ENCODE measurements at places on chromosomes 1 and 21.

- DNase-seq = no peak
These were observed 51.1 kb downstream of the ST6GALNAC3 start for GRCh38 chr1:76125473-76126219.

DNA sequence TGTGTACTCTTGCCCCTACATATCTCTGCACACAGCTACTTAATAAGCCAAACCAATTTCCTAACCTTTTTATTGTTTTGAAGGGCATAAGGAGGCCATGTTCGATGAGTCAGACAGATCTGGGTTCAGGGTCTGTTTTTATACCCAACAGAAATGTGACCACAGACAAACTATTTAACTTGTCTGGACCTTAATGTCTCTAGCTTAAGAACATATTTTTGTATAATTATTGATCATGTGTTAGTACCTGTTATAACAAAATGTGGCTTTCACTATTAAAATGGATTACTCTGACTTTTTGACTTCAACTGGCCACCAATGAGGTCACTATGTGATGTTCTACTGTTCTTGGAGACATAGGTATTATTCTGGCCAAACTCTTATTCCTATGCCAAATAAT, 507.8 kb upstream of the USP24 start:
- DNase-seq = no peak

DNA sequence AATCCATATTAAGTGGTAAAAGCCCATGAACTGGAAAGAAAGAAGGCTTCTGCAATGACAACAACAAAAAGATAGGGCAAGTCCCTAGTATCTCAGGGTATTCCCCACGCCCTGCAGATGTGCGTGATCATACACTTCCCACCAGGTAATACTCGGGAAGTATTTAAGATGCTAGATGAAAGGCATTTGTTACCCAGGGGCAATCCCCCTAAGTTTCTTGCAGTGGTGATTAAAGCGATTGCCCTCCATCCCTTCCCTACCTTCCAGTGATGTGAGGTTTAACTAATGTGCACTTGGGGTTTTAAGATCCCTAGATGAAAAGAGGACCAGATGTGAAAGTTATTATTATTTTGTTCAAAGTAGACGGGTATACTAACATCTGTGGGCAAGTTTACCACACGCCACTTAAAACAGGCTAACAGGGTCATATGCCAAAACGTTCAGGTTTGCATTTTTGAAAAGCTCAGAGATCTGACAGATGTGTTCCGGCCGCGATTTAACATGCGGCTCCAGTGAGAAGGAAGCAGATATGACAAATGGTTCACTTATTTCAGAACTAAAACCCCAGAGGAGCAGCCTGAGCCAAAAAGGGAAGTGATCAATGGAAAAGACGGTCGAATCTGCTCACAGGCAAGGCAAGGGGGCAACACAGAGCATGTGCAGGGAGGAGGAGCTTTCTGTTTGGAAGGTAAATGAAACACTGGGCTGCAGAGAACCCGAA, 17.4 kb downstream of the TIAM1 start:
- DNase-seq = no peak

DNA sequence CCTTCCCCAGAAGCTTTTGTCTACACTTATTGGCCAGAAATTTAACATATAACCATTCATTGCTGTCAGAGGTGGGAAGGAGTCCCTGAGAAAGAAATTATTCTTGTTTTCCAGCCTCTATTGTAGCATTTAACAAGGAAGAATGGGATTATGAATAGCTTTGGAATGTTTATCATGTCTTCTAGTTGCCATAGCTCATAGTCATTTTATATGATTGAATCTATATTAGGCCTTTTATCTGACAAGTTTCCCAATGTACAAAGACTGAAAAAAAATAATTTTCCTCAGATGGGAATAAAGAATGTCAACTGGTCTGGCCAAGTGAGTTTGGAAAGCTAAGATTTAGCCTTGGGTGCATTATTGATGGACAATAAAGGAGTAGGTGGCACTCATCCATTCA, 28.3 kb downstream of the PTPRC start:
- no peak for DNase-seq

DNA sequence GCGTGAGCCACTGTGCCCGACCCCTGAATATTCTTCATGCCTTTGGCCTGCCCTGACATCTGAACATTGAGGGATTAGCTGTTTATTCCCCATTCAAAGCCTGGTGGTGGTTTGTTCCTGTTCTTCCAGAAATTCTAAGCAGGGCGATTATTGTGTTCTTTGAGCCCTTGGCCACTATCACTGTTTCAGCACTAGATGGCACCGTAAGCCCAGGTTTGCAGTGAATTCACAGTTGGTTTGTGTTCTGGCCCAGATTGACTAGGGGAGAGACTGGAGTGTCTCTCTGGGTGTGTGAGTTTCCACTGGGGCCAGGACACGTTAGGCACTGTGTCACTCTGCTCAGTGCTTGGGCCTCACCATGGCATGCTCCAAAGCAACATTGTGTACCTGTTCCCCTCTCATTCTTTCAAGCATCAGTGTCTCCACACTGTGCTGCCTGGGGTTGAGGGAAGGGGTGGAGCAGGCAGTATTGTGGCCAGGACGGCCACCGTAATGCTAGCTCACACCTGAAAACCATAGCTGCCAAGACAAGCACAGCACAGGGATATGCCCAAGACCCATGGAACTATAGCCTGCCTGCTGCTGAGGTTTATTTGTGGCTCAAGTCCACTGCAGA, 52.7 kb downstream of the PKN2 start:
- DNase-seq = no peak

DNA sequence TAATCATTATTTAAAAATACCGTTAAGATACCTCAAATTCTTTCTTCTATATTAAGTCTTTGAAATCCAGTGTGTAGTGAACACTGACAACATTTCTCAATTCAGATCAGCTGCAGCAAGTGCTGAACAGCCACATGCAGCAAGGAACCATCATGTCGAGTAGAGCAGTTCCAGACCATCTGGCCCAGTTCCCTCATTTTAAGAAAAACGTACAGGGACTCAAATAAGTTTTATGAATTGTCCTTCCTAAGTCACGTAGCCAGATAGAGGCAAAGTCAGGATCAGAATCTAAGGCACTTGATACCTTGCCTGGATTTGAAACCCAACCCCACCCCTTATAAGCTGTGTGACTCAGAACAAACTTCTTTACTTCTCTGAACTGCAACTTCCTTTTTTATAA, 132.4 kb downstream of the PROX1 start:
- DNase-seq = no peak

GRCh38 chr1:61053712-61054600, 28.4 kb upstream of the NFIA start:
- DNase-seq = no peak

DNA sequence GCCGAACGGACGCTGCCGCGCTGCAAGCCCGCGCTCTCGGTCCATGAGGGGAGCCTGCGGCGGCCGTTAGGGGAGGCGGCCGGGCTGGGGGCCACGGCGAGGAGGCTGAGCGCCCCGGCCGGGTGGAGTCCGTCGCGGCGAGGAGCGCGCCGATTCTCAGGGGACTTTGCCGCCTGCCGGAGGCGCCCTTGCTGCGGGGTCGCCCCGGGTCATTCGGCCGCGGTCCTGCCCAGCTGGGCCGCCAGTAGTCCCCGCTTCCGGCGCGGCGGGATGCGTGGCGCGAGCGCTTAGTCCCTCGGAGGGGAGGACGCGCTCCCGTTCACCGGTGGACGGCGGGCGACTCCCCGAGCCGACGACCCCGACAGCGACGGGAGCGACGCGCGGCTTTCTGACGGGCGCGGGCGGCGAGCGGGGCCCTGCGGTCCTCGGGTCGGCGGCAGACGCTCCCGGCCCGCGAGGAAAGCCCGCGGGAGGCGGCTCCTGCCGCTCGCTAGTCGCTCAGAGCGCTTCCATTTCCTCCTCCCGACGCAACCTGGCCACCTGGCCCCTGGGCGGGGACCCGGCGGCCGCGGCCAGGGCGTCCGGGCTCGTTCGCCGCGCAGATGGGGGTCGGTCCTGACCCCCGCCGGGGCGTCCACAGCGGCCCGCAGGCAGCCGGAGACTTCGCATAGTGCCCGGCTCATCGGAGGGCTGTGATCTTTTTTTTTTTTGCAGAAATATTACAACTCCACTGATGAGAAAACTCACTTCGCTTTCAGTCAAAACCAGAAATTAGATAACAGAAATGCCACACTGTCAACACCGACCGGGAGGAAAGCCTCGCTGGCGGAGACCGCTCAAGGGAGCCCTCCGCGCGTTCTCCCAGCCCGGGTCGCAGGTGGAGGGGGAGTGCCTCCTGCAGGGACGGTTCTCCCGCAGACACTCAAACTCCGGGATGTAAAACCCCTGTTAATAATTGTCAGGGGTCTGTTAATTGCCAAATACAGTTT, 641 bp upstream of the ZBTB21 start:
- DNase-seq = no peak

GRCh38 chr21:27648560-27648959, 681.7 kb upstream of the ADAMTS5 start:
- DNase-seq = no peak

- DNase-seq = no peak
These were observed 933 bp upstream of the FTCD start for GRCh38 chr21:46156378-46156645.

GRCh38 chr1:172966844-172967540, 83.7 kb downstream of the TNFSF18 start:
- DNase-seq = no peak

DNA sequence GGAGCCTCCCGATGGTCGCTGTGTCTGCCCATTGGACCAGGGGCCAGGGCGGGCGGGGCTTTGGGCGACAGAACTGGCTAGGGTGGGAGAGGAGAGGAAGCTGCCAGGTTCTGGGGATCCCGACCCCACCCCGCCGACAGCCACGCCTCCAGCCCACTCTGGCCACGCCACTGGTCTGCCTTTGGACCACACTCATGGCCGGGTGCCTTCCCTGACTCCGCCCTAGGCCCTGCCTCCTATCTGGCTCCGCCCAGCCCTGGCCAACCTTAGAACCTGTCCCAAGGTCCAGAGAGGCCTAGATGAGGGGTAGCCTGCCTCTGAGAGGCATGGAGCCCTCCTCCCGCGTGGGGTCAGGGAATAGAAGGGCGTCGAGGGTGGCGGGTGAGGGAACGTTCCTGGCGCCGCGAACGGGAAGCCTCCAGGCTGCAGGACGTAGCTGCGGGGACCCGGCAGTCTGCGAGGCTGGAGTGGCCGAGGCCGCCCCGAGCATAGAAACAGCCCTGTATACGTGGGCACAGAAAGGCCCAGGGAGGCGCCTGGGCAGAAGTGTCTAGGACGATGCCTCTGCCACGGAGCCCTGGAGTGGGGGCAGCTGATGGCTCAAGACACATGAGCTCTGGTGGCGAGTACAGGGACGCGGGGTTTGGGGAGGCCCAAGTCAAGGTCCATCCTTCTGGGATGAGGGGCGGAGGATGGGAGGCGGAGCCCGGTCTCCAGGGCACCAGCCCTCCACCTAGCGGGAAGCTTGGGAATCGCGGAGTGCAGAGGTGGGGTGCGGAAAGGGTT, 11.5 kb upstream of the COL16A1 start:
- no peak for DNase-seq

DNA sequence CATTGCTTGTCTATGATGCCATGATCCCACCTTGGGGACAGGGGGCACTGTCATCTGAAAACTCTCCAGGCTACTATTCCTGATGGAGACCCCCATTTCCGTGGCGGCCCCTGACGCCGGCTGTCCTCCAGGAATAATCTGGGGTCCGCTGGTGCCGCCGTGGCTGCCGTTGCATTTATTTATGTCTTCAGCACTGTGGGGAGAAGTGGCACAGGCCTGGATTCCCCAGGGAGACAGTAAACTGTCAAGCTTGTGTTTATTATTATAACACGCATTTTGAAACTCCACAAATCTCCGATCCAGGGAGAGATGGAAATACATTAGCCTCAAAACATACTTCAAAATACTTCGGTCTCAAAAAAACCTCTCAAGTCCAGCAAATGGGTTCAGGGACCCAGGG, 126.9 kb upstream of the C1orf174 start:
- no peak for DNase-seq

GRCh38 chr1:247913786-247914185, 6.3 kb upstream of the OR2T8 start:
- DNase-seq = no peak

DNA sequence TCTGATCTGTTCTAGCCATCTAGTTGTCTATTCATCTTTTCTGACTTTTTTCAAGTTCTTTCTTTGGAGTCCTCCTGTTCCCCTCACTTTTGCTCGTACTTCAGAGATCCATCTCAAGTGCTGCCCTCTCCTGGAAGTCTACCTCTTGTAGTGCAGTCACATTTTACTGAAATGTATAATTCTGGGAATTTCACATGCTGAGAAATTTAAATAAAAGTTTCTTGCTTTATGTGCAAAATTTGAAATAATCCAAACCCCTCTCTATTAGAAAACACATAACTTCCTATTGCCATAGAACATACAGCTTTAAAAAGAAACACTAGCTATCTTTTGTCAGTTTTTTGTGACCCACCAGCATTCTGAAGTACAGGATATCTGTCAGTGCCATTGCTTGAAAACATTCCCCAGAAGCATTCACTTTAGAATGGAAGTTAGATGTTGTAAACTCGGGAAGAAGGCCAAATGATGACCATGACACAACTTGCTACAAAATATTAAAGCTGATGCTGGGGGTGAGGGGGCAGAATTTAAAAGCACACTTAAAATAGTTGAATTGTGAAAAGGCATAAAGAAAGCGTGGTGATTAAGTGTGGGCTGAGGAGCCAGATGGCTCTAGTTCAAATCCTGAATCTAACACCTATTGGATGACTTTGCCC, 22.0 kb downstream of the RLF start:
- no peak for DNase-seq
